ENCODE measurements at places on chromosomes 4 and X.

- no peak for DNase-seq
Measured at GRCh38 chr4:182494103-182494502, 250.9 kb downstream of the TENM3 start.

GRCh38 chrX:71870208-71871098, 40.2 kb upstream of the NHSL2 start:
- no peak for DNase-seq

GRCh38 chr4:41712425-41712824, 36.1 kb downstream of the PHOX2B start:
- no peak for DNase-seq

DNA sequence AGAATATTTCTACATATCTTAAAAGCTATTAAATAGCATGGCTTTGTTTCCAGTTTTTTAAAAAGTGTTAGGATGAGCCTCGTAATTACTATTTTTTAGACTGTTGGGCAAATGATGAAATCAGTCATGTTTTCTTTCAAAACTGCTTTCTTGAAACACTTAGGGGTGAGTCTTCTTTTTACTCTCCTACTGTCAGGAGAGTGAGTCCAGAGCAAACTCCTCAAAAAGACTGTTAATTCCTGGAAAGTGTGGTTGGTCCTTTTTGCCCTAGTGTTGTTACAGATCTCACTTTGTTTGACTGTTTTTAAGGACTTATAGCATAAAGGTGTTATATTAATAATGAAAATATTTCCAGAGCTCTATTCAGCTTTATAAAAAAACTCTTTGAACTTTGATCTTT, 6.3 kb downstream of the GSTCD start:
- DNase-seq: no peak

DNA sequence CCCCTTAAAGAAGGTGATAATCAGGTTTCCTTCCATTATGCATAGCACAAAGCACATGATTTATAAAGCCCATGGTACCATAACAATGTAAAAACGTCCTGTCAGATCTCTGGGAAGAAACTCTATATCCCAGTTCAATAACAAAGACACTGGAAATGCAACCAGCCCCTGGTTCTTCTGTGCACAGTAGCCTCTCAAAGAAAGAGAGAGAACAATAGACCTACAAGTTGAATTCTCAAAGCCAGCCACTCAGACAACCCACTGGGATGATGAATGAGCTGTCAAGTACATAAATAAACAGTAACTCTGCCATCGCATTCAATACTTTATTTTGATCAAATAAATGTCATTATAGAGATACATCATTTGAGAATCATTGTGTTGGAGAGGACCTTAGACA, 400.1 kb upstream of the CPEB2 start:
- DNase-seq: no peak

- no peak for DNase-seq
Measured at GRCh38 chr4:7777871-7778509, 161.7 kb downstream of the AFAP1 start.

- DNase-seq: no peak
Measured at GRCh38 chr4:91502365-91502764, 801.4 kb upstream of the GRID2 start.

DNA sequence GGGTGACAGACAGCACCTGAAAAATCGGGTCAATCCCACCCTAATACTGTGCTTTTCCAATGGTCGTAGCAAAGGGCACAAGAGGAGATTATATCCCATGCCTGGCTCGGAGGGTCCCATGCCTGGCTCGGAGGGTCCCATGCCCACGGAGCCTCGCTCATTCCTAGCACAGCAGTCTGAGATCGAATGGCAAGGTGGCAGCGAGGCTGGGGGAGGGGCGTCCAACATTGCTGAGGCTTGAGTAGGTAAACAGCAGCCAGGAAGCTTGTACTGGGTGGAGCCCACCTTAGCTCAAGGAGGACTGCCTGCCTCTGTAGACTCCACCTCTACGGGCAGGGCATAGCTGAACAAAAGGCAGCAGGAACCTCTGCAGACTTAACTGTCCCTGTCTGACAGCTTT, 365.1 kb downstream of the STPG2 start:
- no peak for DNase-seq
